ENCODE measurements at places on chromosomes 2 and 18.

GRCh38 chr18:294566-294965 is 26.7 kb upstream of the THOC1 start:
- no peak for DNase-seq

DNA sequence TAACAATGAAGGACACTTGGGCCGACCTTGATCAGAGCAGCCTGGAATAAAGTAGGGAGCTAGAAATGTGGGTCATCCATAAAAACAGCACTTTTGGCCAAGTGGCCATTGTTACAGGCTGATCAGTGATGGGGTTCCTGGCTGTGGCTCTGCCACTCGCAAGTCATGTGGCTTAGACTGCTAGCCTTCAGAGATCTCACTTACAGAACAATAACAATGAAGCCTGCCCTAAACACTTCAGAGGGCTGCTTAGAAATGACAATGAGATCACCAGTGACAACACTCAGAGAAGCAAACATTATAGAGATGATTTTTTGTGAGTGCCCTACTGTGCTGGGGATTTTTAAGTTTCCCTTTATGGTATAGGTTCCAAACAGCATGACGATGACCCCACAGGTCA is 107.9 kb upstream of the LMAN1 start:
- DNase-seq: no peak

DNA sequence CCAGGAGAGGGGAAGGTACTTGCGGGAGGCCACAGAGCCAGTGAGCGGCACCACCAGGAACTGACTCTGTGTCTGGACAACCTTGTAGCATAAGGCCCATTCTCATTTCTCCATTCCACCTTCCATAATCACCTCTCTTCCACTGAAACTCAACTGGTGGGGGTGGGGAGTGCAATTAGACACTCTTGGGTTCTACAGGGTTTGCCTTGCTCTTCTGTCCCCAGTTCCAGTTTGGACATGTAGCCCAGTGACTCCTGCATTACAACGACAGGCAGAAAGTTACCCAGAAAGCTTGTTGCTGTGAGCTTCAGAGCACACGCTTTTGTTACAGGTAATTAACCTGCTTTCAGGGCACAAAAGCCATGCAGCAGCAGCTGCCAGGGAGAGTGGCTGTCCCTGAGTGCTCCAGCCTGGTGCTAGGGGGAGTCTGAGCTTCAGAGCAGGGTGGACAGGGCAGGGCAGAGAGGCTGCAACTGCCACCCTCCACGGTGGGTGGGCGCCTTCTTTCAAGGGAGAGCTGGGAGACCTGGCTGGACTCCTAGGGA is 65.2 kb downstream of the COPS8 start:
- DNase-seq: no peak

- DNase-seq: no peak
These were observed 33.3 kb downstream of the CNGA3 start for GRCh38 chr2:98379311-98380202.

- no peak for DNase-seq
These were observed 371.4 kb upstream of the ATP5MC3 start for GRCh38 chr2:175552902-175553301.

GRCh38 chr2:86789687-86790133 is 1.0 kb downstream of the CD8A start:
- DNase-seq: no peak

GRCh38 chr2:23618794-23619530 is 234.0 kb downstream of the KLHL29 start:
- no peak for DNase-seq

DNA sequence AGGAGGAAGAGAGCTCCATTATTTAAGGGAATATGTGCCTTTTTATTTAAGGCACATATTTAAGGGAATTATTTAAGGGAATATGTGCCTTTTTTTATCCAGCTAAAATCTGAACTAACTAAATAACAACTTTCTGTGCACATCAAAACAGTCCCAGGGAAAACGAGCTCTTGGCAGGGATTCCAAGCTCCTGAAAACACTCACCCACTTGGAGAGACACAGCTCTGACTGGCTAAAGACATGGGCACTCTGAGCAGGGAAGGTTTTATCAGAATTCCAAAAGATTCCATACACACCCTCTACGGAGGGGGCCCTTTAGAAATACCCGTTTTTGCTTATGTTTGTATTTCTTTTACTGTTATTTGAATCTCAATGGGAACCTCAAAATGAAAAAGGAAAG is 181.0 kb downstream of the ZNF516 start:
- DNase-seq: no peak
